Stimulated activated naive CD8-positive, alpha-beta T cell treated with anti-CD3 and anti-CD28 coated beads, Interleukin-15, amount 100 ng/mL, for 72 hours (primary cell): ENCODE measurements at places on chromosomes 1 and 21.

GRCh38 chr1:1755852-1756251 lies 22.4 kb downstream of the NADK start:
- DNase-seq: no peak

DNA sequence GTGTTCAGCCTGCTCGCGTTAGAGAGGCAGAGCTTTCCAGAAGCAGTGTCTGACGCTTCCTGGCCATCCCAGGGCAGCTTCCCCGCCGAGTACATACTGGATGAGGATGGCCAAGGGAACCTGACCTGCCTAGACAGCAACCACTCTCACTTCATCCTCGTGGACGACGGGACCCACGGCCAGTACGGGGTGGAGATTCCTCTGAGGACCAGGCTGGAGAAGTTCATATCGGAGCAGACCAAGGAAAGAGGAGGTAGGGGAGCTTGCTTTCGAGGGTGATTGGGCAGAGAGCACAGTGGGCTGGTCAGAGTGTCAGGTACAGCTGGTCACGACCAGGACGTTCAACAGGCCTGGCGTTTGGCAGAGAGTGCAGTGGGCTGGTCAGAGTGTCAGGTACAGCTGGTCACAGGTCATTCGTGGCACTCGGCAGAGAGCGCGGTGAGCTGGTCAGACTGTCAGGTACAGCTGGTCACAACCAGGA lies 22.4 kb downstream of the TRPM2 start:
- DNase-seq: no peak

DNA sequence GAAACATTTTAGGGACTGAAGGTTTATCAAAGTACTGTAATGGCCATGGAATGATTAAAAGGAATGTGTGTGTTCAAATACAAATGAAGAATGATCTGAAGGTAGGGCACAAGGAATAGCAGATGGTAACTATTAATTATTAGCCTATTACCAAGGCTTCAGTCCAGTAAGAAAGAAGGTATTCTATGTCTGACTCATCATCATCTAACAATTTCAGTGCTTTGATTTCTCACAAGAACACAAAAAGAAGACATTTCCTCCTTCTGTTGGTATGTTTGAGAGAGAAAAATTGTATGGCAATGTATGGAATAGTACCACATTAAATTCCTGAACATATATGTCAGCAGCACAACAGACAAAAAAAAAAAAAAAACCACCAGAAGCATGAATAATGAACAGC lies 57.5 kb downstream of the TYW3 start:
- DNase-seq: no peak

GRCh38 chr1:204265665-204266064 lies 51.9 kb upstream of the GOLT1A start:
- no peak for DNase-seq

- DNase-seq: no peak
These were observed 124.1 kb downstream of the DPYD start for GRCh38 chr1:97796711-97797110.

DNA sequence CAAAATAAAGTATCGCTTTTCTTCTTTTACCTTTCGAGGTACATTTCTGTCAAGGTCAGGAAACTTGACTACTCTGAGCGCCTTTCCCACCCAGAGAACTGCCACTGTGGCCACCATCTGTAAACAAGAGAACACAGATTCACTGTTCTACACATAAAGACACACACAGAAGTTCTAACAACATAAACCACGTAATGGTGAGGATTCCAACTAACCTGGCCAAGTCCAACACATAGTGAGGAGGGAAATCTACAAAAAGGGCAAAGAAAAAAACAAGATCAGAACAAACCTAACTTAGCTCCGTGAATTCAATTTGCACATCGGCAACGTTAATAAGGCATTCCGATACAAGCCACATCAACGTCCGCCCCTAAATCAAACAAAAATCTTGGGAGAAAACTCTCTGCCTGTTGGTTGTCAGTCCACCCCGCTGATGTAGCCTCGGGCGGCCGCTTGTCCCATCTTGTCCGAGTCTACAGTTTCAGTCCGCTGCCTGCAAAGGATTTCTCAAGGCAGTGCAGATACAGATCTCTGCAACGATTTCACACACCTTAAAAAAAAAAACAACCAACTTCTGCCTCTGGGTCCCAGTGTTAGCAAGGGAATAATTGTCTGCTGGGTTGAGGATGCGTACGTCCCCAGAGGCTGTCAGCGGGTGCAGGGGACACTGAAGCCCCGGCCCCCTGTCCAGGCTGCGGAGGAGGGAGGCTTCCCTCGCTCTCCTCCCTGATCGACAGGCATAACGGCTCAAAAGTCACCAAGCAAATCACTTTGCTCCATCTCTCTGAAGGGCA lies 1.0 kb downstream of the SLC35D1 start:
- DNase-seq: peak; percentile 54

DNA sequence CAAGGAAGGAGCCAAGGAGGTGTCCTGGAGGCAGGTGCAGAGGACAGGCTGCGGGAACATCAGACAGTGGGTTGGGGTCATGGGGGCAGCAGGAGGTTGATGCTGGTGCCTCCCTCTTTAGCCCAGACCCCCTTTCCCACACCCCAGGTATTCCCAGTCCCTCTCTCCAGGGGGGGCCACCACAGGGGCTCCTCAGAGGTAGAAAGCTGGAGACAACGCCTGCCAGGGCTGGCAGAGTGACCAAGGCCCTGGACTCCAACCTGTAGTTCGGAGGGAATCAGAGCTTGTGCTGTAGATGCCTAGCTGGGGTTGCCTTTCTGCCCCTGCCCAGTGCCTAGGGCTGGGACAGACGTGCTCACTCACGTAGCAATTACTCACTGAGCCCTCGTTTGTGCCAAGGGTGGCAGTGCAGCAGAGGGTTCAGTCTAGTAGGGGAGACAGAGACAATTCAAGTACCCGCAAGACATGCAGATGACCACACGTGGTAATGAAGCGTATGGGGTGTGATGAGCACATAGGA lies 148.2 kb downstream of the PTPRU start:
- no peak for DNase-seq

DNA sequence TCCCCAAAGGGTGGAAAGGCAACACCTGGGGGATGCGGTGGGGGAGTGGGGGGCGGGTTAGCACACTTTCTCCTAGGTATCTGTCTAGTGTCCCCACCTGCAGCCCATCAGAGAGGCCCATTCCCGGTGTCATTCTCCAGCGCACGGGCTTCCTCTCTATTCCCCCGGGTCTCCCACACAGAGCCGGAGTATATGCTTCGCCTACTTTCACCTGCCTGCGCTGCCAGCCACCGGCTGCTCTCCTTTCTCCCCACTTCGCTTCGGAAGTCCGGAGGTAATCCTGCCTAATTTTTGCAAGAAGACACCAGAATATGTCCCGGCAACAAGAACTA lies 852 bp downstream of the RGS7 start:
- no peak for DNase-seq

- no peak for DNase-seq
These were observed 1.9 kb upstream of the IL24 start for GRCh38 chr1:206895325-206895724.

DNA sequence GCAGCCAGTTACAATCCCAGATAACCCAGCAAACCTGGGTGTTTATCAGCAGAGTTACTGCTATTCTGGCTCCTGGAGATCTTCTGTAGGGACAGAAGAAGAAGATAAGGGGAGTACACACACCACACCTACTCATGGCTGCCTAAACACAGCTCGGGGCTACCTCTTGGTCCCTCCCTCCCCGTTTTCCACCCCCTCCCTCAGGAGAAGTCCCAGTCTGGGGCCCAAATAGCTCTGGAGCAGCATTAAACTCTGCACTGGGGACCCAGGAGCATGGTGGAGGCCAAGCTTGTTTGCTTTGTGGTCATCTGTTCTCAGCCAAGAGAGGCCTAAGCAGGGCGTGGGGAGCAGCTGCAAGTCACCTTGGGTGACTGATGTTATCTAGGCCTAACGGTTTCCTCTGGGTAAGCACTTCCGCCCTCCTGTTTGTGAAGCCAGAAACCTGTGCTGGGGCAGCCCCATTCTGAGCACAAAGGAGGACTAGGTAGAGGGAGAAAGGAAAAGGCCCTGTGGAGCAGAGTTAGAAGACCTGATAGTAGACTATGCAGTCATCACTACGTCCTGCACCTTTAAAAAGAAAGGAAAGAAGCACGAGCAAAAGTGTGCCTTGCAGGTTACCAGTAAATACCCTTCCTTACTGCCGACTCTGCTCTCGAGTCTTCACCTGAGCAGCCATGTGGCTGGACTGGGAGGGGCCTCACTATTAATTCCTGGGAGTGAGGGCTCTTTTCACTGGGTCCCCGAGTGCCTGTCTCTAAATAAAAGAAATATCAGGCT lies 2.0 kb upstream of the RCSD1 start:
- peak; percentile 90 for DNase-seq

- no peak for DNase-seq
These were observed 1.1 kb downstream of the KLHDC9 start for GRCh38 chr1:161099090-161099802.

- no peak for DNase-seq
These were observed 205.8 kb upstream of the LYPLAL1 start for GRCh38 chr1:218967836-218968235.

- DNase-seq: no peak
These were observed 22.9 kb downstream of the HTR1D start for GRCh38 chr1:23194119-23194984.

DNA sequence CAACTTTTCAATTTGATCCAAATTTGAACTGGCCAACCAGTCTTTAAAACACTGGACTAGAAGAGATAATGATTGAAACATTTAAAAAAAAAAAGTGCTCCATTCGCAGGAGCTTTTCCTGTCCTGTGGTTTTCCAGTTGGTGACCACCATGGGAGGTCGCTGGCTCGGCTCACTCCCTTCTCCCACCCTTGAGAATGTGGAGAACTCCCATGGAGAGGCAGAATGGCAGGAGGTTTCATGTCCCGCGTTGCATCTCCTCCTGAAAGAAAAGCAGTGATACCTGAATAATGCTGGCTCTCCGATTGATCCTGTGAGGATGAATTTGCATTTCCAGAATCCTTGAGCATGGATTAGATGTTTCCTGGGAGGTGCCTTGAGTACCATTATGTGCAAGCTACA lies 16.5 kb upstream of the MPZL1 start:
- no peak for DNase-seq
